ENCODE measurements at places on chromosomes 5 and 9. TPM values are rescaled to one million over a fixed set of nuclear protein-coding genes. Genes with fewer than 3 reads are reported as not detected.
A peak's percentile ranks its signal among the peaks of the same experiment; 100 is the strongest.

DNA sequence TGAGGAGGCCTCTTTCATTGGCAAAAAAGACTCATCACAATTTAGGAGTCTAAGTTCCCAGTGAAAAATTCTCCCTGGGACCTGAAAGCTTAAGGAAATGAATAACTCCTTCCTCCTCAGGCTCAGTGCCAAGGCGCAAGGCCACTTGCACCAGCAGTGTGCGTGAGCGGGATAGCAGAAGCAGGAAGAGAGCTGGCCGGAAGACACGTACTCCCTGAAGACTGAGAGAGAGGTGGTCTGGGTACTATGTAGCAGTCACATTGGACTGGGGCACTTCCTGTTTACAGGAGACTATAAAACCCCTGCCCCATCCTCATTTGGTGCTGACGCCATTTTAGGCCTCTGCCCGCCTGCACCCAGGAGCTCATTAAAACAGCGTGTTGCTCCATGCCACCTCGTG, 66.3 kb upstream of the IL33 start:
- no peaks in the 10 kb centered on the region for H3K4me1 ChIP-seq
- H3K27ac ChIP-seq, result no peak overlapping the region
- no peaks in the 10 kb centered on the region for H3K36me3 ChIP-seq
- H3K4me3 ChIP-seq, result no peak overlapping the region
- DNase-seq, result no peak
- peaks cover 2% of the 10 kb centered on the region for H3K27me3 ChIP-seq

DNA sequence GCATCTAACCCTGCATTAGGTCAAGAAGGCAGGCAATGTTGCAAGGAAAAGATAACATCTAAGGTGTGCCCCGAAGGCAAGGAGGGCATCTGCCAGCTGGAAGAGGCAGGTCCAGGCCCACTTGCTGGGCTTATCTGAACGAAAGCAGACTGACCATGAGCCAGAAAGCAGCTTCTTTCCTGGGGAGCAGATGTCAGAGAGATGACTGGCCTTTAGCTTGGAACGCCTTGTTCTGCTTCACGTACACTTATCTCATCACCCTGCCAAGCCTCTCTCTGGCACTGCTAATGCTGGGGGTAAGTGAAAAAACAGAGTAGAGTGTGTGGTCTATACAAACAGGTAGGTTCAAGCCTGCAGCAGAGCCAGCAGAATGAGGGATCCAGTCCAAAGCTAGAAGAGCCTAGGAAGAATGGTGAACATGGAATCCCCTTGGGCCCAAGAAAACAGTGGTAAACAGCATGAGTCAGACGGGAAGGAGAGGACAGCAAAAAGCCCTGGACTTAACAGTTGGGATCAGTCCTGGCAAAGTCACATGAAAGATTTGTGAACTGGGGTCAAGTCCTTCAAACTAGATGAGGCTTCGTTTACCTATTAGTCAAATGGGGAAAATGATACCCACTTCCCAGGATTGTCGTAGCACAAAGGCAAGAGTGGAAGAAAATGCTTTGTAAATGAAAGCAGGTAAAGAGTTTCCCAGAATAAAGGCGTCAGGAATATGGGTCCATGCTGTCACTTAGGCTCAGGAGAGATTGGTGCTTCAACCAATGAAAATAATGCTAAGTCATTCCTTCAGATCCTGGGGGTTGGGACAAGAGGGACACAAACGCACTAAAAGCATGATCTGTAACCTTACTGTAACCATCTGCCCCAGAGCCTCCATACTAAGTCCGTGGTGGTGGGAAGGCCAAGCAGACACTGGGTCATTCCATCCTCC, 200.9 kb downstream of the SLIT3 start:
- DNase-seq, result no peak
- no peaks in the 10 kb centered on the region for H3K27me3 ChIP-seq

GRCh38 chr5:109177227-109177626, 232.5 kb downstream of the PJA2 start:
- H3K4me3 ChIP-seq, result no peak overlapping the region
- H3K27me3 ChIP-seq, result no peaks in the 10 kb centered on the region
- no peak overlapping the region for H3K27ac ChIP-seq
- no peak for DNase-seq

- H3K27me3 ChIP-seq, result peaks cover 2% of the 10 kb centered on the region
- H3K4me3 ChIP-seq, result no peak overlapping the region
- no peak for DNase-seq
- peak overlapping the region; percentile 51 for H3K27ac ChIP-seq
- peaks cover 5% of the 10 kb centered on the region for H3K36me3 ChIP-seq
- peaks cover 20% of the 10 kb centered on the region for H3K4me1 ChIP-seq
Observed at GRCh38 chr5:177378884-177379883, 5.0 kb upstream of the SLC34A1 start.

DNA sequence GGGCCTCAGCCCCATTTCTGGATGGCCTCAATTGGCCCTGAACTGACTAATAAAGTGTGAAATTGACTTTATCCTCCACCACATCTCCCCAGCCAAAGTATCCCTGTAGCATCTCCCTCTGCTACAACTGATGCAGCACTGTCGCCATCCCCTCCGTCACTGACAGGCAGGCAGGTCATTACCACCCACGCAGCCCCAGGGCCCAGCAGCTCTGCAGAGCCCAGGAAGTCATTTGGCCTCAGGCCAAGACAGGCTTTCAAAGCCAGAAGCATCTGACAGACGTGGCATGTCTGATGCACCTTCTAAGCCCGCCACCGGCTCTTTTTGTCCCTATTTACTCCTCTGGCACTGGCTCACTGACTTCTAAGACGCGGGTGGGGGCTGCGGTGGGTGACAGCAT, 65.3 kb downstream of the ARHGEF37 start:
- no peak overlapping the region for H3K4me3 ChIP-seq
- no peaks in the 10 kb centered on the region for H3K27me3 ChIP-seq
- H3K36me3 ChIP-seq, result no peaks in the 10 kb centered on the region
- no peaks in the 10 kb centered on the region for H3K4me1 ChIP-seq
- no peak for DNase-seq

DNA sequence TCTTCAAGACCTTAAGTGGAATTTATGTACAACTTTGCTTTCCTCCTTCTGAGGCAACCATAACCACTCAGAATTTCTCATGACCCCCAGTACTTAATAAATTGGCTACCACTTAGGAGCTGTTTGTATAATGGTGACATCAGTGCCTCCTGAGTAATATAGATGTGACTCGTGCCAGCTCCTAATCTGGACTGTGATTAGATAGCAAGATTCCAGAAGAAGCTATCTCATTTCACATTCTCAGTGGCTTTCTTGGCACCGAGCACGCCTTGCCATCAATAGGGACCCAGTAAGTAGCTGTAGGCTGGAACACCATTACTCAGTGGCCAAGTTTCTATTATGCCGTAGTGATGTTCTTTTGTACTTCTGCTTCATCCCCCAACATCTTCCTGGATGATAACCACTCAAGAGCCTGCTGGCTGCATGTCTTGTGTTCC, 228.8 kb downstream of the CD180 start:
- no peak overlapping the region for H3K4me3 ChIP-seq
- H3K27me3 ChIP-seq, result no peaks in the 10 kb centered on the region

The CKMT2 gene
- not detected for total RNA-seq

The KIAA0825 gene
- 0.54 TPM for total RNA-seq

GRCh38 chr9:127463911-127464310, 12.6 kb downstream of the LRSAM1 start:
- no peaks in the 10 kb centered on the region for H3K4me1 ChIP-seq
- peaks cover 29% of the 10 kb centered on the region for H3K36me3 ChIP-seq
- no peaks in the 10 kb centered on the region for H3K27me3 ChIP-seq
- DNase-seq, result no peak
- no peak overlapping the region for H3K4me3 ChIP-seq

The ACSL6 gene
- 36.9 TPM for total RNA-seq

The PHF24 gene
- total RNA-seq, result 0.57 TPM

DNA sequence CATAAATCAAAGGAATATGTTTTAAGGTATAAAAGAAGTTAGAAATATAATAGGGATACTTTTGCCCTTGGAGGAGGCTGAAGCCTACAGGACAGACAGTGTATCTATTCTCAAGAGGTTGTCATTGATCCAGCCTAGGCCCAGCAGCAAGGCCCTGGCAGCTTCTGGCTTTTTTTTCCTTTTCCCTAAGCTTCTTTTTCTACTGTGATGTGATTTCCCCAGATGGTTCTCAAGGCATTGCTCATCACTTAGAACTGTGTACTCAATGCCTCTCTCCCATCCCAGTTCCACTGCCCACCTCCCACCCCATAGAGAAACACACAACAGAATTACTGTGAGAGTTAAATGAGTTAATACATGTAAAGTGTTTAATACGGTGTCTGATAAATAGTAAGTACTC, 88.6 kb downstream of the SLC44A1 start:
- H3K27me3 ChIP-seq, result peaks cover 2% of the 10 kb centered on the region
- DNase-seq, result no peak
- H3K4me3 ChIP-seq, result no peak overlapping the region
- peaks cover 5% of the 10 kb centered on the region for H3K4me1 ChIP-seq
- H3K36me3 ChIP-seq, result no peaks in the 10 kb centered on the region
- H3K27ac ChIP-seq, result no peak overlapping the region

GRCh38 chr9:26913138-26913668, 20.6 kb upstream of the CAAP1 start:
- H3K36me3 ChIP-seq, result peaks cover 48% of the 10 kb centered on the region
- H3K4me1 ChIP-seq, result no peaks in the 10 kb centered on the region
- no peak overlapping the region for H3K27ac ChIP-seq
- no peak overlapping the region for H3K4me3 ChIP-seq
- H3K27me3 ChIP-seq, result no peaks in the 10 kb centered on the region
- DNase-seq, result no peak

DNA sequence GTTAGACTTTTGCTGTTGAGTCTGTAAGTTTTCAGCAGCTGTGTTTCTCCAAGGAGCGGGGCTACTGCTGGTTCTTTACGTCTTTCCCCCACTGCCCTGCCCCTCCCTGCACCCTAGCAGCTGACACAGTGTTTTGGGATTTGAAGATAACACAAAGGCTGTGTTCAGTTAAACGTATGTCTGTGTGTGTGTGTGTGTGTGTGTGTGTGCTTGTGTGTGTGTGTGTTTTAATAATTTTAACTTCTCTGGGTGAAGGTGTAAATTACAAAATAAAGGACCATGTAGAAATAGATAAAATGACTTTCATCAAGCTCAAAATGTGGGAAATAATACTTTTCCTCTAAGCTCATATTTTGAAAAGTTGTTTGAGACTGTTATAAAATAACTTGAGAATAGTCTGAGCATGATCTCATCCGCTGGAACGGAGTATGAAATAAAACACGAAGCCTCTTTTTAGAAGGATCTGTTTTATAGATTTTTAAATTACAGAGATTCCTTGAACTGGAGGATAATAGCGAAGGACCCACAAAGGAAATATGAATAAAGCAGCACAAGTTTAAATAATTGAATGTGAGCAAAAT, 10.9 kb downstream of the ABL1 start:
- H3K4me1 ChIP-seq, result peaks cover 12% of the 10 kb centered on the region
- no peak overlapping the region for H3K4me3 ChIP-seq
- DNase-seq, result no peak
- H3K36me3 ChIP-seq, result peaks cover 2% of the 10 kb centered on the region

- no peaks in the 10 kb centered on the region for H3K27me3 ChIP-seq
- peaks cover 10% of the 10 kb centered on the region for H3K4me1 ChIP-seq
- peaks cover 9% of the 10 kb centered on the region for H3K36me3 ChIP-seq
- no peak for DNase-seq
- no peak overlapping the region for H3K27ac ChIP-seq
Observed at GRCh38 chr5:80978772-80979317, 18.7 kb downstream of the RASGRF2 start.

DNA sequence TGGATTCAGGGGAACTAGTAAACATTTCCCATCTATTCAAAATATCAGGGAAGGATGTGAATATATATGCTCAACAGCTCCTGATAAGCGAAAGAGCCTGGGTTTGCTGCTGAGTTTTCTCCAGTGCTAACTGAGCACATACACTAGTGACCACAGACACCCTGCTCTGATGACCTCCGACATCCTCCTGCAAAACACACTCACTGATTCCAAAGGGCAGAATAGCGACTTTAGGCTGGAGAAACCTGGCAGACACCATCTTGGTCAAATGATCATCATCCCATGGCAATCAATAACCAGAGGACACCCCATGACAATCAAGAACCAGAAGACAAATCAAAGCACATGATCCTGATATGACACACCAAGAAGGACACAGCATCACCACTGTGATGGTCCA, 9.2 kb upstream of the GADD45G start:
- peaks cover 34% of the 10 kb centered on the region for H3K27me3 ChIP-seq
- H3K4me3 ChIP-seq, result no peak overlapping the region
- H3K36me3 ChIP-seq, result no peaks in the 10 kb centered on the region
- H3K4me1 ChIP-seq, result no peaks in the 10 kb centered on the region

- no peak overlapping the region for H3K4me3 ChIP-seq
- no peaks in the 10 kb centered on the region for H3K27me3 ChIP-seq
- H3K4me1 ChIP-seq, result no peaks in the 10 kb centered on the region
Observed at GRCh38 chr9:135664801-135665794, 2.0 kb downstream of the LCN9 start.

The DIAPH1 gene
- 232 TPM for total RNA-seq

The PRUNE2 gene
- total RNA-seq, result 0.50 TPM

GRCh38 chr5:150289551-150290390, at the start of gene CAMK2A:
CAMK2A (minus strand) TSS chr5:150289773; CDS start chr5:150289625, 148 bp downstream.
- H3K4me1 ChIP-seq, result no peaks in the 10 kb centered on the region
- peaks cover 5% of the 10 kb centered on the region for H3K27me3 ChIP-seq
- H3K4me3 ChIP-seq, result no peak within 1 kb of the TSS
- DNase-seq, result no peak
- no peak within 1 kb of the TSS for H3K27ac ChIP-seq
- H3K36me3 ChIP-seq, result no peaks in the 10 kb centered on the region

The DRD1 gene
- total RNA-seq, result not detected

GRCh38 chr9:79268806-79269205, 303.0 kb upstream of the TLE4 start:
- no peak overlapping the region for H3K4me3 ChIP-seq
- H3K27ac ChIP-seq, result no peak overlapping the region
- no peak for DNase-seq
- no peaks in the 10 kb centered on the region for H3K27me3 ChIP-seq
- H3K36me3 ChIP-seq, result no peaks in the 10 kb centered on the region

The SH3TC2 gene
- total RNA-seq, result not detected

- no peaks in the 10 kb centered on the region for H3K27me3 ChIP-seq
- no peak overlapping the region for H3K27ac ChIP-seq
- DNase-seq, result no peak
- H3K36me3 ChIP-seq, result no peaks in the 10 kb centered on the region
- no peak overlapping the region for H3K4me3 ChIP-seq
Observed at GRCh38 chr9:81490605-81491331, 198.6 kb downstream of the TLE1 start.

The ENC1 gene
- total RNA-seq, result 1.2 TPM

- H3K36me3 ChIP-seq, result peaks cover 1% of the 10 kb centered on the region
- no peak for DNase-seq
- H3K4me1 ChIP-seq, result peaks cover 25% of the 10 kb centered on the region
- no peak overlapping the region for H3K4me3 ChIP-seq
- no peak overlapping the region for H3K27ac ChIP-seq
Observed at GRCh38 chr5:95728494-95729114, 2.5 kb upstream of the RHOBTB3 start.

All from activated CD4-positive, alpha-beta T cell treated with anti-CD3 and anti-CD28 coated beads, Interleukin-2, amount 10 ng/mL, durations not matched to agents 24 days and 14 days (primary cell).